ENCODE measurements at places on chromosomes 16 and 17. TPM values are rescaled to one million over a fixed set of nuclear protein-coding genes. Genes with fewer than 3 reads are reported as not detected.

GRCh38 chr17:73634629-73635028 is 9.6 kb downstream of the SDK2 start:
- no peak for DNase-seq

DNA sequence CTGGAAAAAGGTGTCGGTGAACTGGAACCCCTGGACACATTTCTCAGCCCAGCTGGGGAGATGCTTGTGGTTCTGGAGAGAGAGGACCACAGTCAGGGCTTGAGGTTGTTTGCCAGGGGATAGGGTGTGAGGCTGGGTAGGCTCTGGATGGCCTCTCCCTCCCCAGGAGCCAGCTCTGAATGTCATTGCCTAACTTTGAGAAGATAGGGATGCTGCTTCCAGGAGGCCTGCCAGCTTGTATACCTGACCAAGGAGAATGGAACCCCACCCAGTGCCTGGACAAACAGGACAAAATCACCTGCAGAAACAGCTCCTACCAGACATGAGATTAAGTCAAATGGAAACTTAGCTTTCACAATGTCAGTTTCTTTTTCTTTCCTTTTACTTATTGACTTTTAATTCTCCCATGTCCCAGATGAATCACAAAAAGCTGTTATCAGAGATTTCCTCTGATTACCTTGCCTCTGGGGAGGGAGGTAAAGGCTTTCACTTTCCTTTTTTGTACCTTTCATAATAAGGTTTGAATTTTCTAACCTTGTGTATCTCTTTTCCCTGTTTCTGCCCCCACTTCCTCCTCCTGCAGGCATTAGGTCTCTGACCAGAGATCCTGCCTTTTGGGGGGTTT is 29.8 kb upstream of the PLLP start:
- DNase-seq = no peak

The NPIPB13 gene
- total RNA-seq = 4.5 TPM

GRCh38 chr17:48892940-48893645 is 506 bp downstream of the ATP5MC1 start:
- no peak for DNase-seq

DNA sequence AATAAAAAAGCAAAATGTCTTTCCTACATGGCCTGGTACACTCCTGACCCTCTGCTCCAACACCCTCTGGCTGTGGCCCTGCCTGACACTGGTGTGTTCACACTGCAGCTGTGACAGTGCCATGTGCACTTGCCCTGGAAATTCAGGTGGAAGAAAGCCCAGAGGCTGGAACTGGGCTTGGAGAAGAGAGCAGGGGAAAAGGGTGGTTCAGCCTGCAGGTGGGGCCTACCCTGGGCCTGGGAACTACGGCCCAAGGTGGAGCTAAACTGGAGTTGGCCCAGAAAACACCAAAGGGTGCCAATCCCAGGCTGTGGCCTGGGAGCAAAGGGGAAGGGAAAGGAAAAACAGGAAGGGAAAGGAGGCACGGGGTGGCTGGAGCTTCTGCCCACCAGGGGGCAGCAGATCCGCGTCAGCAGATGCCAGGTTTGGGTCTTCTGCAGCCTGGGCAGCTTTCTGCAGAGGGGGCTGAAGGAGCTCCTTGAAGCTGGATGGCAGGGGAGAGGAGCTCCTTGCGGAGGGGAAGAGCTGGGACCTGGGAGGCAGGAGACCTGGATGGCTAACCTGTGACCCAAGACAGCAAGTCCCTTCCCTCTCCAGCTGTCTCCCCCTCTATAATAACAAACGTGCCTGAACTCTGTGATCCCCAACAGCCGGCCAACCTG is 15.4 kb upstream of the CTCF start:
- DNase-seq = peak; percentile 87

The PRCD gene
- 3.4 TPM for total RNA-seq

The PTX4 gene
- total RNA-seq = not detected

- DNase-seq = no peak
These were observed 800 bp downstream of the FXR2 start for GRCh38 chr17:7613769-7614424.

- DNase-seq = no peak
These were observed 21.2 kb downstream of the ARHGAP17 start for GRCh38 chr16:24993722-24994686.

The ADAM11 gene
- total RNA-seq = 20.0 TPM

The NECAB2 gene
- 1.8 TPM for total RNA-seq

- DNase-seq = no peak
These were observed 10.0 kb upstream of the CFDP1 start for GRCh38 chr16:75443298-75443697.

DNA sequence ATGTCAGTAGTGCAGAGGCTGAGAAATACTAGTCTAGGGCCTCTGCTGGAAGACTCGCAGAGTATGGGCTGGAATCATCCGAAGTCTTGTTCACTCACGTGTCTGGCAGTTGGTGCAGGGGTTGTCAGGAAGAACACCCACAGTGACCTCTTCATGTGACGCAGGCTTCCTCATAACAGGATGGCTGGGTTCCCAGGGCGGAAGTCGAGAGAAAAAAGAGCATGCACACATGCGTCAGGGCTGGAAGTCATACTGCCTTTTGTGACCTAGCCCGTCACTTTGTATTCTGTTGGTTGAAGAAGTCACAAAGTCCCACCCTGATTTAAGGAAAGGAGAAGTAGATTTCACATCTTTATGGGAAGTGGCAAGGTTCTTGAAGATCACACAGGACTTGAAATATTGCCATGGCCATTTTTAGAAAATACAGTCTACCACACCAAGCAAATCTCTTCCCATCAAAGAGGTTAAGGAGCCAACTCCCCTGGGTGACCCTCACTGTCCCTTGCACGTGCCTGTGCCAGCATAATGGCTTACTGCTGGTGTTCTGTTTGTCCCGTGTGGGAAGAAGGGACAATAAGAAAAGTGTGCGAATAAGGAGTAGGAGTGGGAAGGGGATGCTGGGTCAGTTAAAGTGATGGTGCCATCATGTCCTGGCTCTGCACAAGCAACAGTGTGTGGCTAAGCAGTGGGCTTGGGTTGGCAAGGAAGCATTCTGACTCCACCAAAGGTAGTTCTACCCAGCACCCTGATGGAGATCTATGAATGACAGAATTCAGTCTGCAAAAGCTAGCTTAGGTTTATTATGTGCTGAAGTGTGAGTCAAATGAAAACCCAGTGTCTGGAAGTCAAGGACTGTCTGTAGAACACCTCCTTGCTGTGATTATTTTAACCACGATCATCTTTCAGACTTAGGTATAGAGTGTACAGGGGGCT is 28.1 kb downstream of the HEATR3 start:
- peak; percentile 86 for DNase-seq

The MFAP4 gene
- total RNA-seq = 53.5 TPM

DNA sequence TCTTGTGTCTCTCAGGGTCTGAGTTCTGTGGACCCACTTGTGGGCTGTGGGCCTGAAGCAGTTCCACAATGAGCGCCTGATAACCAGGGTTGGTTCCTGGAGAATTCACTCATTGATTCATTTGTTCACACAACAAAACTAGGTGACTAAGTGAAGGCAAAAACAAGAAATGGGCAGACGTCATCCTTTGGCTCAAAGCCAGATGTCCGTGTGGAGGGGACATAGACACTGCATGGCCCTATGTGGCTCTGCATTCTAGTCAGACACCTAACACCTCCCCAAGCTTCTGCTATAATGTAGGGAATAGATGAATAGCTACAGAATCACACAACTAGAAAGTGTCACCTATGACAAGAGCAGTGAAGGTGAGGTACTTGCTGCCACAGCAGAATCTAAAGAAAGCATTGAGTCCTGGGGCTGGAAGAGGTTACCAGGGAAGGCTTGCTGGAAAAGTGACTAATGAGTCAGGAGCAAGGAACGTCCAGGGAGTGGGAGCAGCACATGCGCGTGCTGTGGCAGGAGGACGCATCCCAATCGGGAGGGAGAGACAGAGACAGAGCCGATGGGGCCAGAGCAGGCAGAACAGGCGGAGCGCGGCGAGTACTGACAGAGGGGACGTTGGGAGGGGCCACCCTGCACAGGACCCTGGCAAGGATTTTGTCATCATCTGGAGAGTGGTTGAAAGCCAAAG is 58.9 kb downstream of the CES1 start:
- DNase-seq = no peak

DNA sequence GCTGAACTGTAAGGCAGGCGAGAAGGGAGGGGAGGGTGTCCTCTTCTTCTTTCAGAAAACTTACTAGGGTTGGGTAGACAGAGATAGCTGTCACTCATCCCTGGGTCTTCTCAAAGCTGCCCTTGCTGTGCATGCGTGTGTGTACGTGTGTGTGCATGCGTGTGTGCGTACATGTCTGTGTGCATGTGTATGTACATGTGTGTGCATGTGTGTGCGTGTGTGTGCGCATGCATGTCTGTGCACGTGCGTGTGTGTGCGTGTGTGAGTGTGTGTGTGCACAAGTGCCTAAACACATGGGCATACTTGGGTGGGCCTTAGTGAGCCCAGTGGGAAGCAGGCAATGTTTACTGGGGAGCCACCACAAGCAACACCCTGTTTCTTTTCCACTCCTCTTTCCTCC is 154.8 kb upstream of the TNRC6C start:
- DNase-seq = no peak

The ASGR1 gene
- 0.43 TPM for total RNA-seq

- DNase-seq = no peak
These were observed 31.3 kb upstream of the MPHOSPH6 start for GRCh38 chr16:82201351-82201750.

The RDM1 gene
- not detected for total RNA-seq

- no peak for DNase-seq
These were observed 1.2 kb upstream of the WIPI1 start for GRCh38 chr17:68458260-68459036.

DNA sequence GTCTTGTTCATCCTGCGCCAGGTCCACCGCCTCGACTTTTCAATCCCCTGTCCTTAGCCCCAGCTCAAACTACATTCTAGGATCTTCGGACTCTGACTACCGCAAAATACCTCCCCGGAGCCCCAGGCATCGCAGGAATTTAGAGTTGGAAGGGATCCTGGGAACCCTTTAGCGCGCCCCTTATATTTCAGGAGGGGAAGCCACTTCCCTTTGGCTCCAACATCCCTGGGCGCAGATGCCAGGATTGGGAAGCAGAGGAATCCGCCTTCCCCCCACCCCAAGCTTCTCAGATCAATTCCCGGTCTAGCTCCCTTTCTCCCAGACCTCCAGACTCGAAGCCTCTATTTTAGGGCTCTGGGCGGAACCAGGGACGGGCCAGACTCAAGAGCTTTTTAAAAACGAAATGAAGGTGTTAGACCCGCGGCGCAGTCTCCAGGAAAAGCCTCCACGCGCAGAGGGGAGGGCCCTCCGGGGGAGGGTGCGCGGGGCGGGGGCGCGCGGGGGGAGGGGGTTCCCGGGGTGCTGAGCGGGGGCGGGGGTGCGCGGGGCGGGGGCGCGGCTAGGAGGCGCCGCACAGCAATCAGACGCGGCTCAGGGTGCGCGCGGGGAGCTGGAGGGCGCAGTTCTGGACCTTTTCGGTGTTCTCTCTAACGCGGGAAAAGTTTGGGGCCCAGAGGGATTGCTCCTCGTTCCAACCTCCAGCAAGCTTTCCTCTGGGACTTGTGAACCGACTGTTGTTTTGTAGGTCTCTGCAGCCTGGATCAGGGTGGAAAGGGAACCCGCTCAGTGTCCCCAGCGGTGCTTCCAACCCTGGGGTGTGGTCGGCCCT is 1.6 kb downstream of the AHSP start:
- no peak for DNase-seq

DNA sequence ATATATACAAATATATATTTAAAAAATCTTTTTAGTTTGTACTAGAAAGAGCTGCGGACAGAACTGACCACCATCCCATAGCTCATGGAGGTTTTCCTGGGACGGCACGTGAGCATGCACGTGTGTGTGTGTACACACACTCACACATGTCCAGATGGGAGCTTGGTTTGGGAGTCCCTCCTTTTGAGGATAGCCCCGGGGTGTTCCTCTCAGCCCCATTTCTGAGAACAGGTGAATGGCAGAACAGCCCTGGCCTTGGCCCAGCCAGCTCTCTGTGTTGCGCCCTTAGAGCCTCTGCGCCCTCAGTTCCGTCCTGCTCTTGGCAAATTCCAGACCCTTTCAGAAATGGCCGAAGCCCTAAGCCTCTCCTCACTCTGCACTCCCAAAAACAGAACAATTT is 70.1 kb downstream of the AMFR start:
- DNase-seq = peak; percentile 45

GRCh38 chr16:65740711-65741110 is 618.8 kb upstream of the CDH11 start:
- DNase-seq = no peak

DNA sequence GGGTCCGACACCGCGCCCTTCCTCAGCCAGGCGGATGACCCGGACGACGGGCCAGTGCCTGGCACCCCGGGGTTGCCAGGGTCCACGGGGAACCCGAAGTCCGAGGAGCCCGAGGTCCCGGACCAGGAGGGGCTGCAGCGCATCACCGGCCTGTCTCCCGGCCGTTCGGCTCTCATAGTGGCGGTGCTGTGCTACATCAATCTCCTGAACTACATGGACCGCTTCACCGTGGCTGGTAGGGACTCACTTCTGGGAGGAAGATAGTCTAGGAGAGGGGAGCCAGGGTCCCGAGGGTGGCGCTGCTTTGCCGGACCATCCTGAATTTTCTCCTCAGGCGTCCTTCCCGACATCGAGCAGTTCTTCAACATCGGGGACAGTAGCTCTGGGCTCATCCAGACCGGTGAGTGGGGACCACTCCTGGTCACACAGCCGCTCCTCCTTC is 601 bp downstream of the SPNS1 start:
- DNase-seq = no peak

Measured in Right ventricle myocardium inferior (tissue), 1 donor.